ENCODE measurements at places on chromosomes 1 and 21.

DNA sequence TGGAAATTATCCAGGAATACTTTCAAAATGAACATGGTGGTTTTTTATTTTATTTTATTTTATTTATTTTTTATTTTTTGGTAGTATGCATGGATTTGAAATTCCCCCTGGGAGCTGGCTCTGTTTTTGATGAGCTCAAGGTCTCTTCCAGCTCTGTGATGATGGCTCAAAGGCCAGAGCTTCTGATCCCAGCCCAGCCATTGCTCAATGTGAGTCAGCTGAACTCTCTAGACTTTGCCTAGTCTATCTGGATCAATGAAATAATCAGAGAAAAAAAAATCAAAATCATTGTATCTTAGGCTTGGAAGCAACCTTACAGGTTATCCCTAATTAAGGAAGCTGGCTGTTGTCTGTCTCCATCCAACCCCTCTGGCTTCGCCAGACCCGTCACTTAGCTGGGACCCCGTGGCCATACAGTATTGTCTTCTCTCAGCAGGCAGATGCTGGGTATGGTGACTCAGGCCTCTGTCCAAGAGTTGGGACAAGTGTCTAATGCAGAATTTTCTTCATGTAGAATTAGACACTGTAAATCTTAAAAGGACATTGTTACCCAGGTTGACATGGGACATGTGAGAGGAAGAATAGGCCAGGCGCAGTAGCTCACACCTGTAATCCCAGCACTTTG, 90.2 kb upstream of the LPGAT1 start:
- H3K27ac ChIP-seq = no peak overlapping the region
- H3K27me3 ChIP-seq = no peaks in the 10 kb centered on the region
- H3K4me1 ChIP-seq = no peaks in the 10 kb centered on the region
- no peak overlapping the region for H3K4me3 ChIP-seq
- DNase-seq = no peak

- H3K4me3 ChIP-seq = no peak overlapping the region
These were observed 50.5 kb downstream of the PRKCZ start for GRCh38 chr1:2100780-2101108.

GRCh38 chr1:204207136-204207616, 6.6 kb downstream of the GOLT1A start:
- H3K36me3 ChIP-seq = no peaks in the 10 kb centered on the region
- no peaks in the 10 kb centered on the region for H3K27me3 ChIP-seq
- no peak overlapping the region for H3K4me3 ChIP-seq
- DNase-seq = peak; percentile 18

DNA sequence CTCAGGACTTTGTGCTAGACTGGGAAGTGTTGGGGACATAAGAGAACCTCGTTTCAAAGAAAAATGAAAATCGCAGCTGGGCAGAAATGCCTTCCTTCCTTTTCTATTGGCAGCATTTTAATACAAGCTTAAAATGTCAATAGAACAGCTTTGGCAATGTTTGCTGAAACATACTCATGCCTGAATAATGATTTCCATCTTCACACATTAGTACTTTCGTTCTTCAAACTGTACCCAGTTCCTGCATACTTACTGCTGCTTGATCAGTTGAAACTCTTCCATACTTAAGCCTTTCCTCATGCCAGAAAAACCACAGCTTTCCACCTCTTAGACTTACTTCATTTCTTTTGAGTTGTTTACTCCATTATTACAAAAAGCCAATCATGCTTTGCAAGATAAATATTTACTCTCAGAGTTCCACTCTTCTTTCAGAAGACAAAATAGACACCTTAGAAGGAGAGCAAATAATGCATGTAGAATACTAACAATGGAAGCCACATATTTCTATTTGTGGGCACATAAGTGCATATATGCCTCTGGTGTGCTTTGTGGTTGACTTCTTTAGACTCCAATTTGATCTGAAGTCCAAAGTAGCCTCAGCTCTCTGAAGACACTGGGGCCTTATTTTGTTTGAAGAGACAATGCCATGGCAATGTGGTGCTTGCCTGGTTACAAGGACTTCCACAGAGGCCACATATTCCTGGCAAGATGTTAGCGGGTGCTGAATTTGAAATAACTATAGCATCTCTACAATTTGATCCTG, 22.7 kb upstream of the CD55 start:
- no peaks in the 10 kb centered on the region for H3K27me3 ChIP-seq
- no peak for DNase-seq
- H3K27ac ChIP-seq = no peak overlapping the region
- H3K4me3 ChIP-seq = no peak overlapping the region

- no peaks in the 10 kb centered on the region for H3K36me3 ChIP-seq
- DNase-seq = no peak
- H3K27ac ChIP-seq = no peak overlapping the region
- H3K27me3 ChIP-seq = peaks cover 10% of the 10 kb centered on the region
- no peak overlapping the region for H3K4me3 ChIP-seq
These were observed 21.1 kb downstream of the CRYAA start for GRCh38 chr21:43189936-43190335.

- H3K27me3 ChIP-seq = no peaks in the 10 kb centered on the region
- no peak for DNase-seq
- no peaks in the 10 kb centered on the region for H3K4me1 ChIP-seq
- H3K4me3 ChIP-seq = no peak overlapping the region
- no peak overlapping the region for H3K27ac ChIP-seq
- H3K36me3 ChIP-seq = no peaks in the 10 kb centered on the region
These were observed 79.8 kb upstream of the CYYR1 start for GRCh38 chr21:26652854-26653253.

GRCh38 chr21:34913811-34914210, 135.3 kb downstream of the RUNX1 start:
- H3K4me3 ChIP-seq = no peak overlapping the region
- H3K27ac ChIP-seq = no peak overlapping the region
- no peak for DNase-seq
- H3K27me3 ChIP-seq = no peaks in the 10 kb centered on the region

- H3K36me3 ChIP-seq = no peaks in the 10 kb centered on the region
- H3K4me1 ChIP-seq = no peaks in the 10 kb centered on the region
These were observed 176.4 kb downstream of the ZNF281 start for GRCh38 chr1:200233393-200233792.

- peaks cover 7% of the 10 kb centered on the region for H3K4me1 ChIP-seq
- H3K4me3 ChIP-seq = no peak overlapping the region
- H3K27ac ChIP-seq = no peak overlapping the region
- no peaks in the 10 kb centered on the region for H3K27me3 ChIP-seq
These were observed 345 bp downstream of the FTCD start for GRCh38 chr21:46154955-46155513.

GRCh38 chr1:77594366-77595112, 87.9 kb downstream of the ZZZ3 start:
- H3K27me3 ChIP-seq = no peaks in the 10 kb centered on the region
- no peaks in the 10 kb centered on the region for H3K36me3 ChIP-seq
- no peak for DNase-seq
- no peak overlapping the region for H3K27ac ChIP-seq
- H3K4me3 ChIP-seq = no peak overlapping the region

GRCh38 chr1:87436534-87436933, 107.9 kb downstream of the LMO4 start:
- H3K4me1 ChIP-seq = no peaks in the 10 kb centered on the region
- H3K36me3 ChIP-seq = no peaks in the 10 kb centered on the region
- no peaks in the 10 kb centered on the region for H3K27me3 ChIP-seq
- H3K4me3 ChIP-seq = no peak overlapping the region
- DNase-seq = no peak

GRCh38 chr1:3745590-3746381, 6.5 kb upstream of the CCDC27 start:
- no peaks in the 10 kb centered on the region for H3K4me1 ChIP-seq
- H3K36me3 ChIP-seq = no peaks in the 10 kb centered on the region
- H3K27me3 ChIP-seq = peaks cover 5% of the 10 kb centered on the region
- no peak overlapping the region for H3K4me3 ChIP-seq

DNA sequence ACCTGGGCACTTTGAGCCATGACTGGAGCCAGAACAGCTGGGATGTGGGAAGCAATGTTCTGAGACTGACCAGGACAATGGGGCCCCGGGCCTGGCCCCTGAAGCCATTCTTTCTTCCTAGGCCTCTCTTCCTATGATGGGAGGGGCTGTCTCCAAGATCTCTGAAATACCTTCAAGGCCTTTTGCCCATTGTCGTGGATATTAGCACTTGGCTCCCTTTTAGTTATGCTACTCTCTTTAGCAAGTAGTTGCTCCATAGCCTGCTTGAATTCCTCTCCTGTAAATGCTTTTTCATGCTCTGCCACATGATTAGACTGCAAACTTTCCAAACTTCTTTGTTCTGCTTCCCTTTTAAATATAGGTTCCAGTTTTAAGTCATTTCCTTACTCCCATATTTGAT, 262.9 kb upstream of the CACYBP start:
- H3K4me3 ChIP-seq = no peak overlapping the region
- H3K4me1 ChIP-seq = no peaks in the 10 kb centered on the region
- no peak overlapping the region for H3K27ac ChIP-seq
- DNase-seq = no peak
- no peaks in the 10 kb centered on the region for H3K27me3 ChIP-seq

DNA sequence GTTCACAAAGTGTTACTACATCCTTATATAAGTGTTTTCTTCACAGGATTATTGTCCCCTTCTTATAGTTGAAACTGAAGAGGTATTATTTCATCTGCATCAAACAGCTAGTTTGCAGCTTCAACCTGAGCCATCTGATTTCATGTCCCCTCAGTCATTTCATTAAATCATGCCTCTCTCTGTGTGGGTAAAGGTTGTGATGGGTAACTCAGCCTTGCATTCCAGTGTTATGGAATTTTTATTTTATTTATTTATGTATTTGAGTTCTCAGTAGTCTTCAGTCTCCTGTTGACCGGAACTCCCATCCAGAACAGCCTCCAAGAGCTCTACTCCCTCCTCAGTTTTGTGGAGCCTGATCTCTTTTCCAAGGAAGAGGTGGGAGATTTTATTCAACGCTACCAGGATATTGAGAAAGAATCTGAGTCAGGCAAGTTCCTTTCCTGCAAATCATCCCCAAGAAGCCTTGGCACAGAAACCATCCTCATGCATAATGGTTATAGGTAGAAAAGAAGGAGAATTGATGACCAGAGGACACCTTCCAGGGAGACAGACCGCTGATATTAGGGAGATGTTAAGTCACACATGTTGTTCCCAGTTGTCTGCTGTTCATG, 21.8 kb downstream of the CHD1L start:
- peaks cover 36% of the 10 kb centered on the region for H3K36me3 ChIP-seq
- H3K27ac ChIP-seq = no peak overlapping the region
- DNase-seq = no peak
- H3K4me1 ChIP-seq = no peaks in the 10 kb centered on the region
- H3K27me3 ChIP-seq = no peaks in the 10 kb centered on the region
- no peak overlapping the region for H3K4me3 ChIP-seq

DNA sequence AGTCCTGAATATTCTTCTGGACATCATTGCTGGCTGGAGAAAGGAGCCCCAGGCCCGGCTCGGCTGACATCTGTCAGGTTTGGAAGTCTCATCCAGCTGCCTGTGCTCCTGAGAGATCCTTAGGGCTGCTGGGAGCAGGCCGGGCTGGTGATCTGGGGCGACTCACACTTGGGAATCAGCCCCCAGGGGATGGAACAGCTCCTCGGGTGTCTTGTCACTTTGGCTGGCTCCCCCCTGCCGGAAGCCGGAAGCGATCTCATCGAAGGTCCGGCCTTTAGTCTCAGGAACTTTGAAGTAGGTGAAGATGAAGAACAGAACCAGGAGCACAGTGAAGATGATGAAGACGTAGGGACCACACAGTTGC, 31.8 kb downstream of the SLC2A1 start:
- peak overlapping the region; percentile 67 for H3K27ac ChIP-seq
- no peak for DNase-seq
- H3K4me3 ChIP-seq = no peak overlapping the region
- H3K27me3 ChIP-seq = no peaks in the 10 kb centered on the region
- peaks cover 17% of the 10 kb centered on the region for H3K4me1 ChIP-seq
- H3K36me3 ChIP-seq = peaks cover 27% of the 10 kb centered on the region

Measured in HCT116 (cell line).